ENCODE measurements at places on chromosomes 3 and 15.
A peak's percentile ranks its signal among the peaks of the same experiment; 100 is the strongest.

GRCh38 chr3:127964053-127964452 is 49.0 kb downstream of the KBTBD12 start:
- no peak for DNase-seq

DNA sequence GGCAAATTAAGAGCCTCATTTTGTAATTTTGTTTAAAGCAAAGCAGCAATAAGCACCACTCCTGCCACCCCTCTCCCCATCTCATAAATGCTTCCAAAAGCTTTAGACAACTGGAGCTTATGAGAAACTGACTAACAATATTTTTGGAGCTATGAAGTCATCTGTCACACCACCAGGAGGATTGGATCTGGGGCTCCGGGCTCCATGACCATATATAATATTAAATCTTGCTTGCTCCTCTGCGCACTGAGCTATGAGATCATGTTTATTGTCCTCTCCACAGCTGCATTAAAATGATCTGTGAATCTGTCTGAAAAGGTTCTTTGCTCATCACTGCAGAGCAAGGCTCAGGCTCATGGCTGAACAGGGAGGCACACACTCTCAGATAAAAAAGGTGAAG is 323.7 kb downstream of the ZNF621 start:
- no peak for DNase-seq

- no peak for DNase-seq
Observed at GRCh38 chr15:25786040-25786439, 77.1 kb downstream of the ATP10A start.

DNA sequence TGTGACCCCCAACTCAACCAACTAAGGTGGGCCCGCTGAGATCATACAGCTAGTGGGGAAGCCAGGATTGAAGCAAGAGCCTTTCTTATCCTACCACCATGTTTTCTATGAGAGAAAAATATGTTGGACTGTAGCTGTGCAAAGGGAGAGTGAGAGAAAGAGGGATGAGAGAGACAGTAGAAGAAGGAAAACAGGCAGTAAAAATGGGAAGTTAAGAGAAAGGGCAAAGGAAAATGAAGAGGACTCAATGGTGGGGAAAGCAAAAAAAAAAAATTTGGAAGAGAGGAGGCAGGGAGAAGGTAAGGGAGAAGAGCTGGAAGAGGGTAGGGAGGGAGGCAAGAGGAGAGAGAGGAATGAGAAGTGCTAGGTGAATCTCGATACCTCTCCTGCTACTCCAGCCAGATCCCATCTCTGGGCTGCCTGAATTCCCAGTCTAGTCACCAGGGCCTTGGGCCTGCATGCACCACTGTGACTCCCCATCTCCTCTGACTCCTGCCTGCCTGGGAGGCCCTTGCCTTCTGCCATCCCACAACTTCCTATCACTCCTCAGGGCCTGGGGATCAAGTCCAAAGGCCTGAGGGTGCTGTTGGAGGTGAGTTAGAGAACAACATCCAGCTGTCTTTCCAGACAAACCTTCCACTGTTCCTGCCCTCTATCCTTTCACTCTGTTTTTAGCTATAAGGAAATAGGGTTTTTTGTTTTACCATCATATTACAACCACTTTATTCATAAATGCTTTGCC is 15.7 kb downstream of the FAM81A start:
- DNase-seq: no peak

DNA sequence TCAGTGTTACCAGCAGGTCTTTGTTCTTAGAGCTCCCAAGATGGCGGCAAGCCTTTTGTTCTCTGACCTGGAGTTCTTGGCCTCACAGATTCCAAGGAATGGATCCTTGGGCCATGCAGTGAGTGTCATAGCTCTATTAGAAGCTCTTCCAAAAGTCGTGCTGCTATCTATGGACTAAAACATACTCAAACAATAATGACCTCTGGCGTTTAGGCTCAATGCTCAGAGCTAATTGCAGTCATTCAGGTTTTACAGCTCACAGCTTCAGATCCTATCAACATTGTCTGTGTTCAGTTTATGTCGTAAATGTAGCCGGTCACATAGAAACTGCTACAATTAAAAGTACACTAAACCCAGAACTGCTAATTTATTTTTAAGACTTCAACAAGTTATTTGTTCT is 22.2 kb downstream of the CCRL2 start:
- no peak for DNase-seq

GRCh38 chr3:47251689-47252088 is 30.9 kb downstream of the KIF9 start:
- no peak for DNase-seq

GRCh38 chr3:32421185-32421584 is 29.5 kb downstream of the CMTM7 start:
- DNase-seq: no peak

DNA sequence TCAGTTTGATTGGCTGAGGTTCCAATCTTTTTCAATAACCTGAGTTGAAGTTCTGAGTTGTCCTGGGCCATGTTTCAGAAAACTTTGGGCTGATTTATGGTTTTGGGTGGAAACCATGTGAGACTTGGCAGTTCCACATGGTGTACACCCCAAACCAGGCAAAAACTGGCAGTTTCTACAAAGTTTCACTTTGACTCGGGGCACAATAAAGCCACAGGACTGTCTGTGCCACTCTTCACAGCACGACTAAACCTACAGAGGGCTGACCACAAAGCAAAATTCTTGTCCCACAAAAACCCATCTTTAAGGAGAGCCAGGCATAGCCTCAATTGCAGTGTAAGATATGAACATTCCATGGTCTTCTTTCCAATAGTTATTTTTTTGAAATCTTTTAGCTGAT is 155.0 kb downstream of the DUT start:
- no peak for DNase-seq

DNA sequence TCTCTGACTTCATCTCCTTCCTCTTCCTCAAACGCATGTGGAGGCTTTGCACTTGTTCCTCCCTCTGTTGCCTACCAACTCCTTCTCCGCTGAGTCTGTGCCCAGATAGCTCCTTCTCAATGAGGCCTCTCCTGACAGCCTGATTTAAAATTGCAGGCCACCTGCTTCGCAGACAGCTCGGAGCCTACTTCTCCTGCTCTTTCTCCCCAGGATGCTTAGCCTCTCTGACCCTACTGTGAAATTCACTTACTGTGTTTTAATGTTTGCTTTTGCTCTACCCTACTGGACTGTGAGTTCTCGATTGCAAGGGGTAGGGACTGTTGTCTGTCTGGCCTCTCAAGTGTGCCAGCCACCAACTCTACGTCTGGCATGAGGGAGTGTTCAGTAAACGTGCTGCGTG is 83.4 kb downstream of the EEFSEC start:
- no peak for DNase-seq

- no peak for DNase-seq
Observed at GRCh38 chr3:16207031-16207430, 32.6 kb downstream of the GALNT15 start.

GRCh38 chr3:14280326-14280725 is 101.7 kb downstream of the LSM3 start:
- DNase-seq: no peak

DNA sequence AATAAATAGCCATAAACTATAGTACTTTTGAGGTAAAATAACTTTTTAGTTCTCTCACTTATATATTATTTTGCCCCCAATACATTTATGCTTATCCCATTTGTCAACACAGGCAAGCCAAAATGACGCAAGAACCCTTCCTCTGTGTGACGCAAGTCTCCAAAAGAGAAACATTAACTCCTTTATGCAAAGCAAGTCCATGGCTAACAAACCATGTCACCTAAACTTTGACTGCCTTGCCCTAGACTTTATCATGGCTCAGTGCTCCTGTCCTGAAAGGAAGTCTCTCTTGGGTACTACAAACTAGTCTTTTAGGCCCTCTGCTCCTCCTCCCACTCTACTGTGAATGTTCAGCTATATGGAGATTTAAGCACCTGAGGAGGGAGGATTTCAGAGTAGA is 230.5 kb downstream of the UNC13C start:
- no peak for DNase-seq

GRCh38 chr3:142081178-142081577 is 68.2 kb downstream of the TFDP2 start:
- DNase-seq: no peak

- no peak for DNase-seq
Observed at GRCh38 chr15:40790718-40791117, 16.2 kb upstream of the ZFYVE19 start.

GRCh38 chr3:37861620-37862041 is at the start of gene CTDSPL:
Gene CTDSPL (plus strand): TSS chr3:37861880. CDS start chr3:37862200, 320 bp downstream.
- DNase-seq: peak; percentile 87

DNA sequence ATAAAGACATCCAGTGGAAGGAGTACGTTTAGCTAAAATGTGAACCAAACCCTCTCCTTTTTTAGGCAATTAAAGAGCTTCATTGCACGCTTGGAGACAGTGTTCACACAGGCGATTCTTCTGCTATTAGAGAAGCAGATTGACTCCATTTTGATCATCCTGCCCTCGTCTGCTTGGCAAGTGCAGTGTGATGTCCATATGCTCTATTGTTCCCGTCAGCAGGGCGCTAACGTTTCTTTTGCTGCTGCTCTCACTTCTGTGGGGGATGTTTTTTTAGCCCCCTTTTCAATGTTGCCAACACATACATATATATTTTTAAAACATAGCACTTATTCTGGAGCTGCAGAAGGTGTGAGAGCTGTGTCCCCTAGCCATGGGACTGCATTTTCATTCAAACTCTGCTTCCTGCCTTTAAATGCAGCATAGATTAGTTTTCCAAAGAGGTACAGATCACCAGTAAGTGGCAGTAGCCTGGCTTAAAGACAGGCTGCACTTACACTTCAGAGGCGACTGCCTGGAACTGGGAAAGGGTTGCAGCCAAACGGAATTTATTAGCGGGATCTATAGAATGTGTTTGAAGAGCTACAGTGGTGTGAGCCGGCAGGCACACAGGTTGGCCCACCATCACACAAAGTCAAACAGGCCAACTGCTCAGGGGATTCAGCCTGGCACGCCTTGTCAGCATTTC is 292.6 kb upstream of the DPH6 start:
- no peak for DNase-seq

DNA sequence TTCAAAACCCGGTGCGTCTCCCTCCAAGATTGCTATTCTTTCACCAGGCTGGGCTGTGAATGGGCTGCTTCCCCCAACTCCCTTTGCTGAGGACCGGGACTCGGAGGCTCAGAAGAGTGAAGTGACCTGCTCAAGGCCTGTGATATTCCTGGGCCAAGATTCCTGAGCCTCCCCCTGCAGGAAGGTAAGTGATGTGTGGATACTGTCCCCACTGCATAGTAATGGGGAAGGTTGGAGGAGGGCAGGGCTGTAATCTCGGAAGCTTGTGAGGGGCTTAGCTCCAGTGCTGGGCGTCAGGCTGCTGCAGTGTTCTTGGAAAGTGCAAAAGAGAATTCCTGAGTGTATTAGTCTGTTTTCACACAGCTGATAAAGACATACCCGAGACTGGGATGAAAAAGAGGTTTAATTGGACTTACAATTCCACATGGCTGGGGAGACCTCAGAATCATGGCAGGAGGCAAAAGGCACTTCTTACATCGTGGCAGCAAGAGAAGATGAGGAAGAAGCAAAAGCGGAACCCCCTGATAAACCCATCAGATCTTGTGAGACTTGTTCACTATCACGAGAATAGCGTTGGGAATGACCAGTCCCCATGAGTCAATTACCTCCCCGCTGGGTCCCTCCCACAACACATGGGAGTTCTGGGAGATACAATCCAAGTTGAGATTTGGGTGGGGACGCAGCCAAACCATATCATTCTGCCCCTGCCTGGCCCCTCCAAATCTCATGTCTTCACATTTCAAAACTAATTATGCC is 67.6 kb downstream of the EFCAB12 start:
- DNase-seq: no peak

- DNase-seq: no peak
Observed at GRCh38 chr3:191336833-191337232, 6.5 kb upstream of the UTS2B start.

GRCh38 chr3:140332131-140332530 is 345.7 kb upstream of the TRIM42 start:
- no peak for DNase-seq

GRCh38 chr15:78620021-78620526 is 722 bp downstream of the CHRNA3 start:
- DNase-seq: no peak

GRCh38 chr3:145739926-145740325 is 421.1 kb downstream of the PLOD2 start:
- DNase-seq: no peak

DNA sequence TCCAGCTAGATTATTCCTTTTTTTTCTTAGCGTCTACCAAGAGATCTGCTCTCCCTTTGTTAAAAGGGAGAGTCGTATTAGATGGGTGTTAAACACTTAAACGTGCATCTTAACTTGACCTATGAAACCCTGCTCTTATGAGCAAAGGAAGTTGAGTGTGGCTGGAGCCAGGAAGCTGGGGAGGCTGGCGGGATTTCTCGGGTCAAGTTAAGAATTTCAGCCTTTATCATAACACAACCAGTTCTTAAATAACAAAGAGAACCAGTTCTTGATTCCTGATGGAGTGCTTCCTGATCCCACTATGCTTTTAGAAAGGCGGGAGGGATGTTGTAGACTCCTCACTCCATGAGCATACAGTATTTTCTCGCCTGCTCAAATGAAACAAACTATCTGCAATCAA is 215.1 kb downstream of the ITPR1 start:
- DNase-seq: no peak
